Activated effector memory CD4-positive, alpha-beta T cell treated with Interleukin-2 at 50 U/mL for 16 hours (primary cell): ENCODE measurements at places on chromosomes 1 and 21.

DNA sequence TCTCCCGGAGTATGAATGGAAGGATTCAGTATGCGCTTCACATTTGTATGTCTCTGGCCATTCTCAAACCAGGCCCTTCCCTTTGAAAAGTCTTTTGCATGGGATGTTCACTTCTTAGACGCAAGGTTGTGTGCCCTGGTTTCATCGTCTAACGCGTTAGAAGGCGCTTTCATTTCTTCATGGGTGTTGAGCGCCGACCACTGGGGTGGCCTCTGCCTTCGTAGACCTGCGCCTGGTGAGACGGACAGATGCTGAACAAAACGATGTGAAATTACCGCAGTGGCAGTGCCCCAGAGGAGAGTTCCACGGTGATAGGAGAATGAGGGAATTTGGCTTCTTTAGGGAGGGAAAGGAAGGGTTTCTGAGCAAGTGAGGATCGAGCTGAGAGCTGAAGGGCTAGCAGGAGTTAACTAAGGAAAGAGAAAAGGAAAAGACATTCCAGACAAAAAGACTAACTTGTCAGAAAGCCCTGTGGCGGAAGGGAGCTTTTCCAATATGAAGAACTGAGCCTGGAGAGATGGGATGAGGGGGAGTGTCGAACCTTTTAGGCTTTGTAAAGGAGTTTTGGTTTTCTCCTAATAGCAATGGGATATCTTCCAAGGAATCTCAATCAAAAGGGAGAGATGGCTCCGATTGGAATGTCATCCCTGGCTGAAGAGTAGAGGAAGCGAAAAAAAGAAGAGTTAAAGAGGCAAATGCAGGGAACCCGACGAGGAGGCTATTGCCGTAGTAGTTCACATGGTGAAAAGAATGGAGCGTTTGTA is 951 bp downstream of the GGPS1 start:
- DNase-seq, result peak; percentile 43

DNA sequence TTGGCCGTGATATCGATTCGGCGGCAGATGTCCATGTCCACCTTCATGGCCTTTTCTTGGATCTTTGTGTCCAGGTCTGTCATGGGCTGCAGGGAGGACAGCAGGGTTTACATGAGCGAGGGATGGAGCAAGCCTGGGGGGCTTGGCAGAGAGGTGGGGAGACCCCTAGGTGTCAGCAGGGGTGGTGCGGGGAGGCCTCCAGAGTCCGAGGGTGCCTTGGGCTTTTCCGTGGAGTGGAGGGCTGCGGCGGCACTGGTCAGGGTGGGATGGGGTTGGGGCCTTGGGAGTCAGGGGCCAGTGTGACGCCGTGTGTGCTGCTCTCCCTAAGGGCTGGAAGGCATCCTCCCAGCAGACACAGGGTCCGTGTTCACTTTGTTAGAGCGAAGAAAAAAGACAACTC is 16.1 kb upstream of the ALDH4A1 start:
- DNase-seq, result no peak

GRCh38 chr21:28805885-28806284 is 186.8 kb downstream of the LTN1 start:
- DNase-seq, result no peak

DNA sequence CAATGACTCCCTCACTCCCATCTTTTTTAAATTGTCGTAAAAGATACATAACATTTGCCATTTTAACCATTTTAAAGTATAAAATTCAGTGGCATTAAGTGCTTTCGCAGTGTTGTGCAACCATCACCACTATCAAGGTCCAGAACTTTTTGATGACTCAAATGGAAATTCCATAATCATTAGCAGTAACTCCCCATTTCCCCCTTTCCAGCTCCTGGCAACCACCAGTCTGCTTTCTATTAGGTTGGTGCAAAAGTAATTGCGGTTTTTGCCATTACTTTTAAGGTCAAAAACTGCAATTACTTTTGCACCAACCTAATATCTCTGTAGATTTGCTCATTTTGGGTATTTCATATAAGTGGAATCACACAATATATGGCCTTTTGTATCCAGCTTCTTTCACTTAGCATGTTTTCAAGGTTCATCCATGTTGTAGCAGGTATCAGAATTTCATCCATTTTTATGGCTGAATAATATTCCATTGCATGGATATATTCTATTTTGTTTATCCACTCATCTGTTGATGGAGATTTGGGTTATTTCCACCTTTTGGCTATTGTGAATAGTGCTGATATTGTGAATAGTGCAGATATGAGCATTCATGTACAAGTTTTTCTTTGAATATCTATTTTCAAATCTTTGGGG is 159.7 kb downstream of the HIVEP3 start:
- no peak for DNase-seq

DNA sequence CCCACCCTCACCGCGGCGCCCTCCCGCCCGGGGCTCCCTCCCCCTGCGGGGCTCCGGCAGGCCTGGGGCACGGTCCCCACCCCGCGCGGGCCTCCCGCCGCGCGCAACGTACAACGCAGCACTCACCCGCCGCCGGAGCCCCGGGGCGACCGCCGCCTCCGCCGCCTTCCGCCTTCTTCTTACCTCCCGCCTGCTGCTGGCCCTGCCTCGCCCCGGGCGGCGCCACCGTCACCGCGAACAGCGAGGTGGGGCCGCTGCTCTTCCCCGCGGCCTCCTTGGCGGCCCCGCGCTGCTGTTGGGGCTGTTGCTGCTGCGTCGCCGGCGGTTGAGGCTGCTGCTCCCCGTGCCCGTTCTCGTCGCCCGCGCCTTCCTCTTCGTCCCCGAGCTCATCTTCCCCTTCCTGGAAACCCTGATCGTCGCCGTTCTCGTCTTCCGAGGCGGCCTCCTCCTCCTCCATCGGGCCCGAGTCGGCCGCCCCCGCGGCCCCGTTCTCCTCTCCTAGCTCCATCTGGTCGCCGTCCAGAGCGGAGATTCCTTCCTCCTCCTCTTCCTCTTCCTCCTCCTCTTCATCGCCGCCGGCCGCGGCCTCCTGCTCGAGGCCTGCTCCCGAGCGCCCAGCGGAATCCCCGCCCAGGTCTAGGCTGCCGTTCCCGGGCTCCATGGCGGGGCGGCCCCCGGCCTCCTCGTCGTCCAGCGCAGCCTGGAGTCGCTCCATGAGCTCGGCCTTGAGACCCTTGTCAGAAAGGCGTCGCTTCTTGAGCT is 671 bp downstream of the HNRNPU start:
- DNase-seq, result no peak

- no peak for DNase-seq
These were observed 13.0 kb downstream of the RGS1 start for GRCh38 chr1:192588546-192588945.

DNA sequence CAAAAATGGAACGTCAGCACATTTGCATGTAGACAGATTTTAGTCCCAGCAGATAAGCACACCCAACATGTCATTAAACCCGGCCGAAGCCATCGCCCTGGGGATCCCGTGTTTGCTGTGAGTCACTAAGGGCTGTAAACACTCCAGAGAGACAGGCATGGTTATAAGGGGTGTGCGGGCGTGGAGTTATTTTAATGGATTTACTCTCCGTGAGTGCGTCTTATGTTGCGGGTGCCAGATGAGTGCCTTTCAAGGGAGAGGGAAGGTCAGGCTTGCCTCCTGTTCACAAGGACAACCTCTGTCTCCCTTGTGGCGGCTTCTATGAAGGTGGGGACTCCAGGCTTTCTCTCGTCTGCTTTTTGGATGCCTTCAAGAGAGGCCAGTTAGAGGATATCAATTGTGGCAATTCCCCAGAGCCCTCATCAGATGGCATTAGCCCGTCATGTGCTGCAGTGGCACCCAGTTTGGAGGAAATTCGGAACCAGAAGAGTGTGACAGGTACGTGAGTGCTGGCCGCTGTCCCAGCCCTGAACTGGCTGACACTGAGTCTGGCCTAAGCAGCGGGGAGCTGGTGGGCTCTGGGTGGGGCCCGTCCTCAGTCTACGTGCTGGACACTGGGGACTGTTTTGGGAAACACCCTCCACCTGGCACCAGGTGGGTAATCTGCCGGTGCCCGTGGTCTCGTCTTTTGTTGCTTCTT is 223.8 kb upstream of the TMEM51 start:
- no peak for DNase-seq

DNA sequence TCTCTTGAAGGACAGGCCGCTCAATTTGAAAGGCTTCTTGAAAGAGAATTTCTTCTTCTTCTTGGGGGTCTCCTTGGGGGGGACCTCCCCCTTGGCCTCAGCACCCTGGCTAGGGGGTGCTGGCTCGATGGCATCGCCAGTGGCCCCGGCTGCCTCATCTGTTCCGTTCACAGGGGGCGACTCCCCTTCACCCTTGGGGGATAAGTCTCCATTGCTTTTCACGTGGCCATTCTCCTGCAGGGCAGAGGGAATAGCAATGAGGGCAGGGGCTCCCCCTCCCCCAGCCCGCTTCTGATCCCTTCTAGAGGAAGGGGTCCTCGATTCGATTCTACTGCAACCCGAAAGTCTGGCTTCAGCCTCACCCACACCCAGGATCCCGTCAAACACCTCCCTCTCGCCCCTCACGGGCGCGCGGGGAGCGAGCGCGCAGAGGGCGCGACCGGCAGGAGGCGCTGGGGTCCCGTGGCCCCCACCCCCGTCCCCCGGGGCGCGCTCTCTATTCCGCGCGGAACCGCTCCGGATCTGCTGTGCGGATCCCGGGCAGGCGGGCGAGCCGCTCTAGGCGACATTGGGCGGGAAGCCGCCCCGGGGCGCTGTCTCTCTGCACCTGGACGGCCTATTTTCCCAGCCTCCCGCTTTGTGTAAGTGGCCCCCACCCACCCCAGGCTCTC is 1.0 kb downstream of the MARCKSL1 start:
- DNase-seq, result peak; percentile 60

DNA sequence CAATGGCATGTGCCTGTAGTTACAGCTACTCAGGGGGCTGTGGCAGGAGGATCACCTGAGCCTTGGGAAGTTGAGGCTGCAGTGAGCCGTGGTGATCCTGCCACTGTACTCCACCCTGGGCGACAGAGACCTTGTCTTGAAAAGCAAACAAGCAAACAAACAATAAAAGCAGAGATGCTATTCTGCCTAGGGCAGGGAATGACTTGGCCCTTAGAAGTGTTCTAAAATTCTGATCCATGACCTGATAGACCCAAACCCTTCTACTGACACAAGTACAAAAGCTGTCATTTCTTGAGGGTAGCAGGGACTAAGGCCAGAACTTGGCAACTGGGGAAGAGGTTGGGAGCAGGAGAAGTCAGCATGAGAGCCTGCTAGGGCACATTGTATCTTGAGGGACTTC is 15.6 kb upstream of the NCF2 start:
- DNase-seq, result no peak

GRCh38 chr1:227574926-227575325 is 11.6 kb downstream of the ZNF678 start:
- DNase-seq, result no peak

DNA sequence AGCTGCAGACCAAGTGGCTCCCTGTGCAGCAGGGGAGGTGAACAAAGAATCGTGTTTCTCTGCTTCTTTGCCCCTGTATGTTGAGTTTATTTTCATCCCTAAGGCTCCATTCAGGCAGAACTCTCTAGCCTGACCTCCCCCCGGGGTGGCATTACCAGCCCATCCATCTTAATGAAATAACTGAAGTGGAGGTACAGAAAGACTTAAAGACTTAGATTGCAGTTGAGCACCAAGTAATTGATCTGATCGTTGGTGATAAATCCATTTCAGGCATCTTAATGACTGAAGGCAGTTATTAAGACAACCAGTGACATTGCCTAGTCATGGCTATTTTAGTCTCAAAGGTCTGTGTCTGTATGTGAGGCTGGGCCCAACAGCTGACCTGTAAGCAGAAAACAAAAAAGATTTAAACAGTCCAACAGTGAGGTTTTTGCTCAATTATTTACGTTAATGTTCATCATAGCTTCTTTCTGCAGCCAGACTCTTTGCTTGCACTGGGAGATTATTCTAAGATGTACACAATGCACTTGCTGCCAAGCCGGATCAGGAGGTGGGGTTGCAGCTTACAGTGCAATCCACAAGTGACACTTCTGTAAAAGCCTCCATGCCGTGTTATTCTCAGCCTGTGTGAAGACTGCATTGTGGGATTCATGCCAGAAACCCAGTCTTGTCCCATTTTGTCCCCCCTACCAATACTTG is 363.0 kb upstream of the DUSP10 start:
- no peak for DNase-seq

DNA sequence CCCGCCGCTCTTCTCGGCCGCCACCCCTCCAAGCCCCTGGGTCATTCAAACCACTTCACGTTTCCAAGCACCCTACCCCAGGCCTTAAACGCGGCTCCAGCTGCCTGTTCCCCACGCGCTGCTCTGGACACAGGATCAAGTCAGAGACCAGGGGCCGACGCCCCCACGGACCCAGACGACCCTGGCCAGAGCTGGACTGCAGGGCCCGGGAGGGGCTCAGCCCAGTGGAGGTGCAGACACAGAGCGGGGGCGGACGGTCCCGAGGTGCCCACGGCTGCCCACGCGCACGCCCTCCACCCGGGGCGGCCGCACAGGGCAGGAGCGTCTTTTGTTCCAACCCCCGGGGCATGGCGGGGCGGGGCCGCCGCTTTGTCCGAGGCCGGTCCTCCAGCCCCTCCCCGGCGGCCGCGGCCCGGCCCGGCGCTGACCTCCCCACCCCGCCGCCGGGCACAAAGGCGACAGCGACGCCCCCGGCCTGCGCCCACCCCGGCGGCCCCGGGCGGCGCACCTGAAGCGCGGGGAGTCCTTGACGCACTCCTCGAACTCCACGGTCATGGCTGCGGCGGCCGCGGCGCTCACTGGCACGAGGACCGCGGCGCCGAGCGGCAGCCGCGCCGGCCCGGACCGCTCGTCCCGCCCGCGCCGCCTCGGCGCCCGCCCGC is 338 bp downstream of the ACAP3 start:
- DNase-seq, result no peak

- no peak for DNase-seq
These were observed 18.4 kb upstream of the F3 start for GRCh38 chr1:94559921-94560320.

GRCh38 chr1:148334339-148335130 is 148.6 kb downstream of the PPIAL4G start:
- DNase-seq, result peak; percentile 68

GRCh38 chr1:208349694-208350330 is 105.6 kb upstream of the PLXNA2 start:
- no peak for DNase-seq

DNA sequence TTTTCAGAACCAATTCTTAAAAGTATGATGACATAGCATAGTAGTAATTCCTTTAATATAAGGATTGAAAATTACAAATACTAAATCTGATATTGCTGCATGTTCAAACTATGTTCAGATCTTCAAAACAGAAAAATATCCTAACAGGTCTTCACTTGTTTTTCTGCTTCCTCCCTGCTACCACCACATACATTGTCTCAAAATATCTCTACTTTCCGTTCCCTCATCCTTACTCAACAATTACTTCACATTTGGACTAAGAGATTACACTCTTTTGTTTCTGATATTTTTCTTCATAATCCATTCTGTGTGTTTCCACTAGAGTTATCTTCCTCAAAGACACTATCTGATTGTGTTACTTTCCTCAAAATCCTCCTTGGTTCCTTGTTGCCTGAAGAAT is 125.1 kb downstream of the NEK7 start:
- DNase-seq, result no peak

- no peak for DNase-seq
These were observed 53.2 kb upstream of the B3GALNT2 start for GRCh38 chr1:235557495-235557894.
